NCI-H446 (cell line): ENCODE measurements at places on chromosomes 7 and 10.

- DNase-seq: no peak
Observed at GRCh38 chr7:133065301-133065700, 16.6 kb downstream of the CHCHD3 start.

GRCh38 chr10:89295597-89295996, 6.2 kb upstream of the IFIT2 start:
- DNase-seq: no peak

DNA sequence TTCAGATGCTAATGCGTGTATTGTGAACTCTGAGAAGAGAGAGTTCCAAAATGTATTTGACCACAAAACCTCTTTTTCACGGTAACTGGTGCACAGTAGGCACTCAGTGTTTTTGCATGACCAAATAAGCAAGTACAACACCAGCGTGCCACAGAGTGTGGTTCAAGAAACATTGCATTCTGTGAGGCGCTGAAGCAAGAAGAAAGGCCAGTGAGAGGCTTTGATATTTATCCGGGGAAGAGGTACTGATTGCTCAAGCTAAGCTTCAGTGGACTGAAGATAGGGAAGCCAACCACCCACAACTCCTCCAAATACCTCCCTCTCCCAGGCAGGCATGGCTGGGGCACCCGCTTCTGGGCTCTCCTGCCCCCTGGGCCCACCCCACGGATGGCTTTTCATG, 611.2 kb downstream of the SDK1 start:
- no peak for DNase-seq

GRCh38 chr10:64283621-64284020, 762.4 kb downstream of the REEP3 start:
- no peak for DNase-seq

GRCh38 chr10:132058111-132058745, 7.5 kb upstream of the JAKMIP3 start:
- no peak for DNase-seq

DNA sequence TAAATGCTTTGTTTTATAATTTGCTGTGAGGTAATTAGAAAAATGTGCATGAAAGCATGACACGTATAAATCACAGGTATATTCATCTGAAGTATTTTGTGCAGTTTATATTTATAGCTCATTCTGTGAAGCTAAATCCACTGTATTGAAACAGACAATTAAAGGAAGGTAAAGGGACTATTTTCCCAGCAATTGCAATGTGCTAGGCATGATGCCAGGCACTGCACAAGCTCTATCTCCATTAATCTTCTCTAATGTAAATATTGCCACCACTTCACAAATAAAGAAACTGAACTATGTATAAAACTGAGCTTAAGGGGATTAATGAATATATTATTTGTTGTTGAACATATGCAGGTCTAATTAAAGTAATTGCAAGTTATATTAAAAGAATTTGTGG, 1012.5 kb downstream of the NRG3 start:
- DNase-seq: peak; percentile 7

DNA sequence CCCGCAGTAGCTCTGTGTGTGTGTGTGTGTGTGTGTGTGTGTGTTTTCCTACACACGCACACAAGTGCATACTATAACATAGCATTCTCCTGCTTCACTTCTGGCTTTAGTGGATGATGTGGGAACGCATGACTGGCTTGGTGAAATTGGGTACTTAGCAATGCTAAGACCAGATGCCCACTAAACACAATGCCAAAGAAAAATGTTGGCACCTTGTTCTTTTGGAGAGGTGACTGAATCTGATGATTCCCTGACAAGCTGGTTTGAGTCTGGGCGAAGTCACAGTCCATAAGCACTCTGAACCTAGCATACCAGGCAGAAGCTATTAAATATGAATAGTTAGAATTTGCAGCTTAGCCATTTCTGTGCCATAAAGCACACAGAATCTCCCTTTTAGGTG, 68.0 kb upstream of the CDCA7L start:
- peak; percentile 6 for DNase-seq

DNA sequence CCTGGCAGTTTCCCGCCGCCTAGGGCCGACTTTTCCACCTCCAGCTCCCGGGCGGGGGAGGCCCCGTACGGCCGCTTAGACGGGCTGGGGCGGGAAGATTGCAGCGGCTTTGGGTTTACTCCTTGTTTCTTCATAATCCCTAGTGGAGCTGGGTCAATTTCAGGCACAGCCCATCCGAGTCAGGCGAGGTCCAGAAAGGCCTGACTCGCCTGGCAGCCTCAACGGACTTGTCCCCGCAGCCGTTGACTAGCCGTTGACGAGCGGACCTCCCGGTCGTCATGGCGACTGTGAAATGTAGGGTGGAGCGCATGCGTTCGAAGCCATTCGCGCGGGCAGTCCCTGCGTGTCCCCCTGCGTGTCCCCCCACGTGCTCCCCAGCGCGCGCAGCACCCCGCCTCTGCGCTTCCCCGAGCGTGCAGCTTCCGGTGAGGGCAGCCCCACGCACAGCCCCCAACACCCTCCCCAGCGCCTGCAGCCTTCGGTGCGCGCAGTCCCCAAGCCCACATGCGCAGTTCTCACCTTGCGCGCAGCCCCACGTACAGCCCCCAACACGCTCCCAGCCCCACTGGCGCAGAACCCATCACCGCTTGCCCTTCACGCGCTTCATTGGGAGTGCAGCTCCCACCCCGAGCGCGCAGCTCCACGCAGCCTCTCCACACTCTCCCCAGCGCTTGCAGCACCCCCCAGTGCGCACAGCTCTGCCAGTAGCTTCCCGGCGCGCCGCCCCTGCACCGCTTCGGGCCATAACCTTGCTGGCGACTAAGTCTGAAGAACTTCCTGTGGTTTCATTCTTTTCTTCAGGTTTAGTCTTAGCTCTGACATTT, 67.8 kb downstream of the TBX20 start:
- DNase-seq: peak; percentile 64

- DNase-seq: no peak
Observed at GRCh38 chr7:139657725-139658124, 120.1 kb downstream of the HIPK2 start.

DNA sequence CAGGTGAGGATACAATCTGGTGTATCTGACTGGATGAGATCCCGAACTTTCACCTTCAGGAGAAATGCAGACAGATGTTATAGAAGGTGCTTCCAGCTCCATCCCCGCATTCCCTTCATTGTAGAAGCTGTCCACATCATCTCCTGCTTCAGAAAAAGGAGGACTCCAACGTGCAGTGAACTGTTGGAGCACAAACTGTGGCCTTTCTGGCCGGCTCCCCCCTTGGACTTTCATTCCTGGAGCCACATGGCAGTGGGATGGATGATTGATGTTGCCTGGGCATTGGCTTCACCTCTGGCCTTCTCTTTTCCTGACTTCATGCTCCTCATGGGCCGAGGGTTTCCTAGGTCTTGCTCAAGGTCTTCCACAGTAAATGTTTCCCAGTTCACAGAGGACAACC, 29.6 kb upstream of the ZNF273 start:
- DNase-seq: no peak

DNA sequence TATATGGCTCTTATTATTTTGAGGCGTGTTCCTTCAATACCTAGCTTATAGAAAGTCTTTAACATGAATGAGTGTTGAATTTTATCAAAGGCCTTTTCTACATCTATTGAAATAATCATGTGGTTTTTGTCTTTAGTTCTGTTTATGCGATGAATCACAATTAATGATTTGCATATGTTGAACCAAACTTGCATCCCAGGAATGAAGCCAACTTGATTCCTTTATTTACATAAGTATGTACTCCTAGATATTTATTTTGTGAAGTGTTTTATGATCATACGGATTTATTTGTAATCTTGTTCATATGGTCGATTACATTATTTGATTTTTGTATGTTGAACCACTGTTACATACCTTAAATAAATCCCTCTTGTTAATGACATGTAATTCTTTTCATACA, 244.3 kb upstream of the KCND2 start:
- DNase-seq: no peak

GRCh38 chr7:6032641-6033040, 1.5 kb downstream of the ANKRD61 start:
- DNase-seq: no peak

DNA sequence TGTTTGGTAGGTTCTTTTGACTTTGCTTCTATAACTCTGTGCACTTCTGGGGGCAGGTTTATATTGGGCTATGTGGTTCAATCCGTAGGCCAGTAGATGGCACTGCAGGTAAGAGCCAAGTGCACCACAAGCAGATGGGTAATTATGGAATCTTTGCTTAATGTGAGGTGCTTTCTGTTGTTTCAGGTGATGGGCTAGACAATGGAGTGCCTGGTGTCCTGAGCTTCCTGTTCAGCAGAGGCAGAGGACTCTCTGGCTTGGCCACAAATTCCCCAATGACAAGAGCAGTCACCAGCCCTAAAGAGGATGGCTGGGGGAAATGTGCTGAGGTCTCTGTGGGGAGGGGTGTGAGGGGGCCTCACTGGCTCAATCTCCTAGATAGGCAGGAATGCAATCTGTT, 455.0 kb downstream of the CCSER2 start:
- DNase-seq: no peak

DNA sequence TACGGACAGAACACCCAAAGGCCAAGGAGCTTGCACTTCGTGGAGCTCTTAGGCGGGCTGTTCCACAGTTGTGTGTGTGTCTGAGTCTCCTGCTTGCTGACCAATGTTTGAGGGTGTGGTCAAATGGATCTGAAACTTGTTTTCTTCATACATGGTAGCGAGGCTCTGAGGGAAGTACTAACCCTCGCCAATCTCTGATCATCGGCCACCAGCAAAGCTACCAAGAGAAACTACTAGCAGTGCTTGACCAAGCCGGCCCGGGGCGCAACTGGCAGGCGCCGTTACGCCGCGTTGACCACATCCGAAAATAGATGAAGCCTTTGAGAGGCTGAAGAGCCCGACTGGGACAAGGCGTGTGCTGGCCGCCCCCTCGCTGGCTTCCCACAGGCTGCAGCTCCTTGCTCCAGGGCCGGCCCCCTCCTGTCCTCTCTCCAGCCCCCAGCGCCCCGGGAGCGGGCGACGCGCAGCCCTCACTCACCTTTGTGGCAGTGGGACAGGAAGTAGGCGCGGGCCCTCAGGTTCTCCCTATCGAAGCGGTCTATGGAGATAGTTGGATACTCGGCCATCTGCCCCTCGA, 384 bp downstream of the DCLRE1C start:
- no peak for DNase-seq

DNA sequence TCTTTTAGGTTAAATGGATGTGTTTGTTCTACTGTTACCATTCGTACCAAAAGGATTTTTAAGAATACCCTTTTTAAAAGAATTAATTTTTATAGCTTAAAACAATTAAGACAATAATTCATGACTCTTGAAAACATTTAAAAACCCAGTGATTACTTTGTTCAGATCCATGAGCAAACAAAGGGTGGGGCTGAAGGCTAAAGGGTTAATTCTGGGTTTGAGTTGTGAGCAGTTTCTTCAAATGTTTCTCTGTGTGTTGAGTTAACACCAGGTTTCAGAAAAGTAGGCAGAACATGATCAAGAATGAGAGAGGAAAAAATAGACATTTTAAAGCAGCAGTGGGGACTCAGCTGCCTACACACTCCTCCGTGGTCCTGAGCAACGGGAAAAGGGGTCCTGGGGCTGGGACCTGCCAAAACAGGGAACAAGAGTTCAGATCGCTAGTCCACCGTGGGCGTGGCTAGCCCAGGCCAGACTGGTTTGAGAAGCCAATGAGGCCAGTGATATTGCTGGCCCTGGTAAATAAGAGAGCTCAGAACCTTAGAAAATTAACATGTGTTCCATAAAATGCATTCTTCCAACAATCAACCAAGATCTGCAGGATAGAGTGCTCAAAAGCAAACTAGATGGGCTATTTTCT, 14.9 kb upstream of the EZH2 start:
- DNase-seq: no peak

GRCh38 chr7:5774790-5775189, 6.7 kb downstream of the RNF216 start:
- DNase-seq: no peak

DNA sequence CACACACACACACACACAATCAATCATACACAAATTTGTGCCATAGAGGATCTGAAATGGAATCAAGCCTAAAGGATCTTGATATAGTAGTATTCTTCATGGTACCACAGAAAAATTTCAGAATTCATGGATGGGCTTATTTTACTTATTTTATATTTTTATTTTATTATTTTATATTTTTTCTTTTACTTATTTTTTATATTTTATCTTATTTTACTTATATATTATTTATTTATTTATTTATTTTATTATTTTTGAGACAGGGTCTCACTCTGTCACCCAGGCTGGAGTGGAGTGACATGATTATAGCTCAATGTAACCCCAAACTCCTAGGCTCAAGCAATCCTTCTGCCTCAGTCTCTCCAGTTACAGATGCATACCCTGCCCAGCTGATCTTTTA, 16.7 kb downstream of the SHTN1 start:
- no peak for DNase-seq

DNA sequence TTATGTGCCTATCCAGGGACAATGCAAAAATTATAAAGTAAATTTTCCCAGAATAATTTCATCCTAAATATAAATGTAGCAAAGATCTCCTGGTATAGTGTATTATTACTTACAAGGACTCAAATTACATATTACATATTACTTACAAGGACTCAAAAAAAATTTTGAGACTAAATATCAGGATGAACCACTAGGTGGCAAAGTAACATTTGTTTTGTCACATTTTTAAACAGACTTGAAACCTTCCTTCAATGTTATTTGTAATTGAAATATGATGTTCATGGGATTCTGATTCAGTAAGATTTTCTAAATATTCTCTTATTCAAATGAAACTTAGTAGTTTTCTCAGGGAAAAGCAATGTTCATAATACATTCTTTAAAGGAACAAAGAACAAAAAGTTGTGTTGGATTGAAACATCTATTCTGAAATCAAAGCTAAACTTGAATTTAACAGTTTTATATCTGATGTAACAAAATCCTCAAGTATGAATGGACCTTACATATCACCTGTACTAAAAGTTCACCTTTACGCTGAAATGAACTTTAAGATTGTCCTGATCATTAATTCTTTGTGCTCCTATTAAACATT, 74.3 kb upstream of the GNAI1 start:
- no peak for DNase-seq

- no peak for DNase-seq
Observed at GRCh38 chr10:13026873-13027272, 25.4 kb upstream of the CCDC3 start.

DNA sequence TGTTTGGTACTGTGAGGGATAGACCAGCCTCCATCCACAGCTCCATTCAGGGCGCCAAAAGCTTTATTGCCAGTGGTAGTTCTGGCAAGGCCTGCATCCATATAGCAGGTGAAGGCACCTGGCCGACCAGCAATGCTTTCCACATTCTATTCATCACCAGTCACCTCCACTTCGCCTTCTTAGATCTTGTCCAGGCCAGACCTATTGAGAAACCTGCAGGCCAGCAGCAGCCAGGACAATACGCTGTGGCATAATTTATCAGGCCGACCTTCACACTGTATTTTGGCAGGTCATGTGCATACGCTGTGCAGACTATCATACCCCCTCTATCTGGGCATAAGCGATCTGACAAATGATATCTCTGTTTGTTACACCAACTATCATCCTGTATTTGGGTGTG, 15.2 kb upstream of the KNDC1 start:
- no peak for DNase-seq
